Kidney (tissue), 22 donors: ENCODE measurements at places on chromosomes 4 and X.

DNA sequence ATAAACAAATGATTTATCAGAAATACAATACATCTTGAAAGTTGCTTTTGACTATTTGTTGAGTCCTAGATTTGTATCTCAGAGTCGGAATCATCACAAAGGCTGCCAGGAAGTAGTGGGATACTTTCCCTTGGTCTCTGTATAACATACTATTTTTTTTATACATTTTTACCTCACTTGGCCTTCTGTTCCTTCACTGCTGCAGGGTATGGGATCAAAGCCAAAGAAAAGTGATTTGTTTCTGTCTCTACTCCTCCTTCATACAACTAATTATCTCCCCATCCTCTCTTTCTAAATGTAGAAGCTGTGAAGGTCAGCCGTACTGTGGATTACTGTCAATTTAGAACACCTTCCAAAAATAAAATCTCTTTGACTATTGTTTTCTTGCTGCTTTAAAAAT, 24.9 kb downstream of the PALLD start:
- DNase-seq = no peak

GRCh38 chr4:180448306-180448705, 1794.9 kb upstream of the TENM3 start:
- no peak for DNase-seq

GRCh38 chrX:70254909-70255308, 5.1 kb downstream of the P2RY4 start:
- no peak for DNase-seq

- DNase-seq = no peak
Measured at GRCh38 chr4:147909225-147909624, 177.3 kb downstream of the ARHGAP10 start.

- no peak for DNase-seq
Measured at GRCh38 chrX:149871940-149872339, 9.0 kb upstream of the MAGEA8 start.

- no peak for DNase-seq
Measured at GRCh38 chr4:82429728-82430192, 502 bp downstream of the HNRNPDL start.

GRCh38 chr4:1738410-1738809, 17.1 kb downstream of the TACC3 start:
- no peak for DNase-seq

DNA sequence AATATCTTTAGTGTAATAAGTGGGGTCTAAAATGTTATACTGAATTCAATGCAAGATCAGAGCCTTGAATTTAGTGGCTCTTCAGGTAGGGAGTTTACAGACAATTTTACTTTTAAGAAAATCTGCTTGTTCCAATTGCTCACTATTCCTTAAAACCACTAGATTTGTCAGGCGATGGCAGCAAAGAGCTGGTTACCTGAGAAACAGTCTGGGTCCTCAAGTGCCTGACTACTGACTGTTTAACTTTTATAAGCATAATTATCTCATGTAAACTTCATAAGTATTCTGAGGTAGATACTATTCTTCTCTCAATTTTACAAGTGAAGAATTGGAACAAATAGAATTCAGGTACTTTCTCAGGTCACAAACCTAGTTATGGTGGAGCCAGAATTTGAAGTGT, 84.3 kb downstream of the RRAGB start:
- peak; percentile 5 for DNase-seq

- DNase-seq = no peak
Measured at GRCh38 chr4:16770710-16771285, 127.6 kb downstream of the LDB2 start.

DNA sequence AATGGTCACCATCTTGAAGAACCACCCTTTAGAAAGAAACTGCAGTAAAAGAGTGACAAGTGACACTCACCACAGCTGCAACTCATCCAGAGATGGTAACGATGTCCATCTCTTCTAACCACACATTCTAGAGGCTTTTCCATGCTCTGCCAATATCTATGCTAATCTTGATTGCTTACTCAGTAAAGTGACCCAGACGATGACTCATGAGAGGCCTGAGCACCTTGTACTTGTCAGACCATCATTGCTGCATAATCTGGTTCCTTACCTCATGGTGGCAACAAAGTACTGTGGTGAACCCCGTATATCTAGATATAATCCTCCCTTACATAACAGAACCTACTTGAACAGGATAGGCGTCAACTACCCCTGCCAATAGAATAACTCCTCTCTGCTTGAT, 75.6 kb downstream of the CCNG2 start:
- no peak for DNase-seq

DNA sequence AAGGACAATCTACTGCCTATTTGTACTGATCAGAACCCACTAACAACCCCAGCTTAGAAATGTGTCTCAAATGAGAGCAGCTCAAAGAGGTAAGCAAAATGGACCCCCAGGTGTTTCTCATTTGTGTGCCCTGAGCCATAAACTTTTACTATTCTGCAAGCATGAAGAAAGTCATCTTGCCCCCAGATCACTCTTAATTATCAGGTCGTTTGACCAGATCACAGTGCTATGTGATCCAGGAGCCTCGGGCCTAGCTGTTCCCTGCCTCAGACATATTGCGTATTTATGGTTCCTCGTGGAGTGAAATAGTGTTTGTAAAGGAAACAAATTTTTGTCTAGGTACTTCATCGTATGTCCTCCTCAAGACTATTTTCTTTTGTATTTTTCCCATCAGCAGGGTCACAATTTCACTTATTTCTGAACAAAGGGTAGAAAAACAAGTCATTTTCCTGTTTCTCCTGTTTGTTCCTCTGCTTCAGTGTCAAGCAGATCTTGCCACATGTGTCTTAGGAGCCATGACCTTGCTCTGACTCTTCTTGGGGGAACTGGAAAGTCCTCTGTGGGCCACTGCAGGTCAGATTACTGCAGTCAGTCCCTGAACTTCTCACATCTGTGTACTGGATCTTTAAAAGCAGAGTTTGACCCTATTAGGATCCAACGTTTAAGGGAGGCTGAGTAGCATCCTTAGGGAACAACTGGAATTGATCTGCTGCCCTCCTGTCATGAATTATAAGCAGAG, 194.9 kb downstream of the PALLD start:
- no peak for DNase-seq
